ENCODE measurements at places on chromosomes 2 and 18.

DNA sequence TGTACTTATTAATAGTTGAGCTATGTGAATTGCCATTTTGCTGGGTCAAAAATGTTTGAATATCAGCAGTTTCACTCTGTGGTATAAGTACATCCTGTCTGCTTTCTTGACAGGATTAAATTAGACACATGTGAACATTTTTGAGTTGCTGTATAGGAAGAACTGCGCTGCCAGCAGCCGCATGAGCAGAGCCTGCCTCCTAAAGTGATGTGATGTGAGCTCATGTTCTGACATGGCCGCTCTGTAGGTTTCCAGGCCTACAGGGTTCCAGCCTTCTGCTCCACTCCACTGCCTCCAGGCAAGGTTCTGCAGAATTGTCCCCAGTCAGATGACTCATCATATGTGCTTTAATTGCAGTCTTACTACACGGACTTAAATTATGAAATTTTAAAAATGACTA, 119.7 kb upstream of the NFATC1 start:
- no peak for DNase-seq

DNA sequence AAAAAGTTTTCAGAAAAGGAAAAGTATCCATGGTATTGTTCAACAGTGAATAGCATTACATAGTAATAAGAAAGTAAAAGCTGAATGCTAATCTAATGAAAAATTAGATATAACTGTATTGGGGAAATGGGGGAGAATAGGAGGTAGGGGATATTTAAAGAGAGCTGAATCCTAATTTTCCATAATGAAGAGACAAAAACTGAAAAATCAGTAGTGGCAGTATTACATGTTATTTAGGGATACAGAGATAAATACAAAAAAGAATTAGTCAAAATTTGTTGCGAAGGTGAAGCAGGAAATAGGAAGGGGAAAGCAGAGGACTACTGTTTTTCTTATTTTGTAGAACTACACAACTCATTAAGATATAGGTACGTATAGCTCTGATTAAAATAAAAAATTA, 9.1 kb downstream of the TANK start:
- no peak for DNase-seq

GRCh38 chr2:215624423-215624829, 188.6 kb upstream of the FN1 start:
- no peak for DNase-seq

DNA sequence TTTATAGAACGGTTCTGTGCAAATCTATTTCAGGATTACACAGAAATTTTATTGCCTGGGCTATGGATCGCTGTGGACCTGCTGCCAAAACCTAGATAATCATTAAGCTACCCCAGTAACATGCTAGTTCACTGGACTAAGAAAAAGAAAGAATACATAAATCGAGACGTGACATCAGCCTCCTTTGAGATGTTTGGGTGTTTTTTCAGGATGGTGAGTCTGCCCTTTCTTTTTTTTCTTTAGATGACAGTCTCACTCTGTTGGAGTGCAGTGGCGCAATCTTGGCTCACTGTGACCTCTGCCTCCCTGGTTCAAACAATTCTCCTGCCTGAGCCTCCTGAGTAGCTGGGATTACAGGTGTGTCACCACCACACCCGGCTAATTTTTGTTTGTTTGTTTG, 52.0 kb downstream of the FHOD3 start:
- DNase-seq: no peak

Measured in HTR-8/SVneo (cell line).